Thoracic aorta (tissue), 2 donors: ENCODE measurements at places on chromosomes 13 and 19. TPM values are rescaled to one million over a fixed set of nuclear protein-coding genes. Genes with fewer than 3 reads are reported as not detected.

The KLF5 gene
- 2.6 TPM for total RNA-seq

The RFPL4A gene
- total RNA-seq: not detected

DNA sequence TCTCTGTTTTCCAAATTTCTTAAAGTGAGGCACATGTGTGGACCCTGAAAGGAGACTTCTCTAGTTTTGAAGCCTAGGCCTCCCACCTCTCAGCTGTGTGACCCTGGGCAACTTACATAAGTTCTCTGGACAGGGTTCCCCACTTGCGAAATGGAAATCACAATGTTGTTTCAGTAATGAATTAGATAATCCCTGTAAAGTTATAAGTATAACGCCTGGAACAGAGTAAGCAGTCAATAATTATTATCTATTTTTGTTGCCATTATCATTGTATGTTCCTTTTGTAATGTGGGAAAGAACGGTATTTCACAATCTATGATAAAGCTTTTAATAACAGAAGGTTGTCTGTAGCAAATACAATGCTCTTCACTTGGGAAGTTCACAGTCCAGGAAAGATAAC, 437.3 kb upstream of the ZNF507 start:
- no peaks in the 10 kb centered on the region for H3K27me3 ChIP-seq
- H3K4me3 ChIP-seq: no peak overlapping the region
- no peak for DNase-seq
- no peak overlapping the region for H3K27ac ChIP-seq
- H3K36me3 ChIP-seq: no peaks in the 10 kb centered on the region

DNA sequence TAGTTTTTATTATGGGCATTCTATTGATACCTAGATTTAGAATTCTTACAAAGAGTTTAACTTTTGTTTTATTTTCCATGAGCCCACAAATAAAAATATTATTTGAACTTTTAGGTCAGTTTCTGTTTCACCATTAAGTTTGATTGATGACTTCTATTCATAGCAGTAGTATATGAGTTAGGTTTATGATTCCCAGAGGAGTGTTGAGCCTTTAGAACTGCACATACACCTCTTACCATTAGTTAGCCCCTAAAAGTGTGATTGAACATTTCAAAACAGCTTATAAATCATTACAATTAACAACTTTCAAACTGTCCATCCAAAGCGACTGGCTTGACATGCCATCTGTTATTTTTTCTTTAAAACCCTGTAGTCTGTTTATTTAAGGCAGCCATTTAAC, 19.0 kb upstream of the PCDH17 start:
- no peak overlapping the region for H3K4me3 ChIP-seq
- H3K4me1 ChIP-seq: no peaks in the 10 kb centered on the region
- no peak for DNase-seq
- H3K27me3 ChIP-seq: no peaks in the 10 kb centered on the region
- H3K36me3 ChIP-seq: no peaks in the 10 kb centered on the region
- H3K27ac ChIP-seq: no peak overlapping the region

- H3K27me3 ChIP-seq: no peaks in the 10 kb centered on the region
- no peaks in the 10 kb centered on the region for H3K36me3 ChIP-seq
- no peak overlapping the region for H3K27ac ChIP-seq
Measured at GRCh38 chr19:47013041-47013517, 6.6 kb upstream of the NPAS1 start.

DNA sequence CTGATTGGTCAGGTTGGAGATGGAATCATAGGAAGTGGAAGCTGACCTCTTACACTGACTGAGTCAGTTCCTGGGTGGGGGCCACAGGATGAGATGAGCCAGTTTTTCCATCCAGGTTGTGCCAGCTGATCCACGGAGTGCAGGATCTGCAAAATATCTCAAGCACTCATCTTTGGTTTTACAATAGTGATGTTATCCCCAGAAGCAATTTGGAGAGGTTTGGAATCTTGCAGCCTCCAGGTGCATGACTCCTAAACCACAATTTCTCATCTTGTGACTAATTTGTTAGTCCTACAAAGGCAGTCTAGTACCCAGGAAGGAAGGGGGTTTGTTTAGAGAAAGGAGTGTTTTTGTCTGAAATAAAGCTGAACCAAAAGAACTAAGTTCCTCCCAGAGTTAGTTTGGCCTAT, 212.8 kb downstream of the SLITRK6 start:
- H3K27me3 ChIP-seq: no peaks in the 10 kb centered on the region
- H3K4me1 ChIP-seq: no peaks in the 10 kb centered on the region
- H3K4me3 ChIP-seq: no peak overlapping the region
- H3K36me3 ChIP-seq: no peaks in the 10 kb centered on the region
- no peak for DNase-seq

DNA sequence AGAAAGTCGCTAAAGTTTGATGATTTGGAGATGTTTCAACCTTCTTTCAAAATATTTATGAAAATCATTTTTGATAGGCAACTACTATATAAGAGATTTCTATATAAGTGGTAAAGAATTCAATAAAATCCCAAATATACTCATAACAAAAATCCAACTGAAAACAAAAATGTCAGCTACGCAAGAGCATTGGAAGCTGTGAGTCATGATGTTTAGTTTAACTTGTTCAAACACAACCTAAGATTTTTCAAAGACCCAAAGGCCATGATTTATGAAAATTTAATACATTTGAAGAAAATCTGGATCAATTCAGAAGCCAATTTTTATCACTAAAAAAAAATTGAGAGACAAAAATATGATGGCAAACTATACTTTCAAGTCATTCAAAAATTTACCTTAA, 226.6 kb downstream of the MZT1 start:
- H3K4me1 ChIP-seq: no peaks in the 10 kb centered on the region
- no peaks in the 10 kb centered on the region for H3K36me3 ChIP-seq
- no peak overlapping the region for H3K27ac ChIP-seq
- H3K4me3 ChIP-seq: no peak overlapping the region
- H3K27me3 ChIP-seq: no peaks in the 10 kb centered on the region

- no peak overlapping the region for H3K4me3 ChIP-seq
- H3K4me1 ChIP-seq: no peaks in the 10 kb centered on the region
- peak overlapping the region; percentile 12 for H3K27ac ChIP-seq
- no peak for DNase-seq
- H3K36me3 ChIP-seq: peaks cover 9% of the 10 kb centered on the region
Measured at GRCh38 chr19:1088416-1089010, 6.7 kb downstream of the POLR2E start.

- DNase-seq: no peak
- no peaks in the 10 kb centered on the region for H3K36me3 ChIP-seq
- no peaks in the 10 kb centered on the region for H3K27me3 ChIP-seq
- no peak overlapping the region for H3K27ac ChIP-seq
- H3K4me1 ChIP-seq: no peaks in the 10 kb centered on the region
Measured at GRCh38 chr13:82571653-82572052, 1310.6 kb downstream of the SLITRK1 start.

- H3K36me3 ChIP-seq: no peaks in the 10 kb centered on the region
- no peak for DNase-seq
- no peaks in the 10 kb centered on the region for H3K4me1 ChIP-seq
- no peaks in the 10 kb centered on the region for H3K27me3 ChIP-seq
- no peak overlapping the region for H3K4me3 ChIP-seq
- no peak overlapping the region for H3K27ac ChIP-seq
Measured at GRCh38 chr19:10061717-10062310, 24.3 kb upstream of the SHFL start.

DNA sequence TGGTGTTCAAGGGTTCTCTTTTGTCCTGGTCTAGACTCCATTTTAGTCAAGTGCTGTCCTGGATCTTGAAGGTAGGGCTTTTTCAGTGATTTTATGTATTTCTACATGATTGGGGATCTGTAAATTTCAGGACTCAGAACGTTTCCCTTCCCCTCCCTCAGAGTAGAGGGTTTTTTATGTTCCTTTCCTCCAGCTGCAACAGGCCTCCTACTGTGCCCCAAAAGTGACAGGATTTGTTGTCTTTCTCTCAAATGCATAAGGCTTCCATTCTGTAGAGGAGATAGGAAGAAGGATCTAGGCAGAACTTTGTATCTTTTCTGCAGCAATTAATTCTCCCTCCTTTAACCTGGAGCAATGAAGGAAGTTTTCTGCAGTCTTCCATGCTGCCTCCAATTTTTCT, 251.3 kb downstream of the MAB21L1 start:
- H3K27ac ChIP-seq: no peak overlapping the region
- H3K36me3 ChIP-seq: no peaks in the 10 kb centered on the region
- no peaks in the 10 kb centered on the region for H3K4me1 ChIP-seq
- H3K4me3 ChIP-seq: no peak overlapping the region
- H3K27me3 ChIP-seq: no peaks in the 10 kb centered on the region

- no peak overlapping the region for H3K4me3 ChIP-seq
- H3K4me1 ChIP-seq: no peaks in the 10 kb centered on the region
Measured at GRCh38 chr13:102863590-102863989, 17.8 kb downstream of the ERCC5 start.
